ENCODE measurements at places on chromosomes 4 and X. TPM values are rescaled to one million over a fixed set of nuclear protein-coding genes. Genes with fewer than 3 reads are reported as not detected.

GC gene
- total RNA-seq, result not detected

HOPX gene
- total RNA-seq, result 27.5 TPM

PF4V1 gene
- not detected for total RNA-seq

HPGD gene
- 602 TPM for total RNA-seq

FGF13 gene
- 2.1 TPM for total RNA-seq

NCAPG gene
- total RNA-seq, result 3.2 TPM

HTR2C gene
- total RNA-seq, result not detected

TSPAN6 gene
- 114 TPM for total RNA-seq

PCDH7 gene
- 22.5 TPM for total RNA-seq

DNA sequence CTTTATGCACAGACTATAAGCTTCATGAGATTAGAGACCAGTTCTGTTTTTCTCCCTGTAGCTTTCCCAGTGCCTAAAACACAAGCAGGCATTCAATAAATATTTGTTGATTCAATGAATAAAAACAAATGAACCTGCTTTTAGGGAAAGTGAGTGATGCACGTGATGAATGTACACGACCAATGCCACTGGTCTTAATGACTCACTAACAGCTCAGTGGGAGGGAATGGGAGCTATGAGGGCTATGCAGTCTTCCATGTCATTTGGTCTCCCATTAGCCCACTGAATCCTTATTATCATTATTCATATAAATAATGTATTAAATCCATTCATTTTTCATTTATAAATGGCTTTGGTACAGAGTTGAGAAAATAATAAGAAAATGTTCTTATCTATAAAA lies 247.4 kb downstream of the FBXO8 start:
- no peak for DNase-seq

- DNase-seq, result no peak
Observed at GRCh38 chr4:14329228-14329627, 673.1 kb upstream of the CPEB2 start.

DNA sequence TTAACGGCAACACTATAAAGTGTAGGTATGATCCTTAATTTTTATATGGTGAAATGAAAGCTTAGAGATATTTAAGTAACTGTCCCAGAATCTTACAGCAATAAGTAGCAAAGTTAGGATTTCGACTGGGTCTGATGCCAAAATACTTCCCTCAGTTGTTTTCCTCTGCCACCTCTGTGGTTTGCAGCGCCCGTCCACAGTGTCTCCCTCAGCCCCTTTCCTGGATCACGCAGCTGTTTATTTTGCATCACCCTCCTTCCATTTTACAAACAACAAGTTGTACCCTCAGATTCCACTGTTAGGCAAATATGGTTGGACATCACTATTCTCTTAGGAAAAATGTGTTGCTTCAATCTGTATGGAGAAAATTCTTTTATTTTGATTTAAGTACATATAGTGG lies 56.1 kb downstream of the RAPGEF2 start:
- no peak for DNase-seq

- DNase-seq, result no peak
Observed at GRCh38 chrX:44274096-44274495, 69.4 kb downstream of the EFHC2 start.

DNA sequence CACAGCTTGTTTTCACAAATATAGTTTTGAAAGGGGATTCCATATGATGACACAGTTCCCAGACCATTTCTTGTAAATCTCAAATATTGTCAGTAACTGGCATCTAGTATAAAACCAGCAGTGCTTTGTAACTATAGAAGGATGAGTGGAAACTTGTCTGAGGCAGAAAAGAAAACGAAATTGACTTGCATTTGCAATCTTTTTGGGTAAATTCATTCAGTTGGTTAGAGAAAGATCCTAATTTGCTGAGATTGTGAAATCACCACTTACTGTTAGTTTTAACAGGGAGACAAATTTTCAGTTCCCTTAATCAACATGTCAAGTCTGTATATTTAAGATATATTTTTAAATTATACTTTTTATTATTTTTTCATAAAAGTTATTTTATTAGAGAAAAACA lies 71.5 kb upstream of the VEGFC start:
- no peak for DNase-seq

DNA sequence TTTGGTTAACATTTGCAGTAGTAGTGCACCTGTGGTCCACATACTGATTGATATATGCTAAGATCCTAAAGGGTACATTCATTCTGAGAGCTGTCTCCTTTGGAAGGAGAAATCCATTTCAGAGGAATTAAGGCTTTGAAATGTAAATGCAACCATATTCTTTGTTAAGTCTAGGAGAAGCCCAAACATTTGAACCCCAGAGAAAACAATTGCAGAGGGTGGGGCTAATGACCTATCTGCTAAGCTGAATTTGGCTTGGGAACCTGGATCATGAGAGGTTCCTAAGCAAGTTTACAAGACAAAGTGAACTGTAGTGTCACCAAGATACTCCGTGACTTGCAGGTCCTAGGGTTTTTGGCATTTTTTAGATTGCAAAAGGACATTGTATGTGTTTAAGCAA lies 41.2 kb downstream of the LAS1L start:
- DNase-seq, result no peak

- no peak for DNase-seq
Observed at GRCh38 chrX:44908827-44909226, 35.8 kb downstream of the KDM6A start.

GRCh38 chrX:9730752-9731151 lies 34.9 kb downstream of the GPR143 start:
- DNase-seq, result no peak

GRCh38 chr4:5054532-5054931 lies 3.3 kb downstream of the STK32B start:
- DNase-seq, result no peak

GRCh38 chrX:2676794-2677675 lies 14.1 kb upstream of the CD99 start:
- DNase-seq, result no peak

DNA sequence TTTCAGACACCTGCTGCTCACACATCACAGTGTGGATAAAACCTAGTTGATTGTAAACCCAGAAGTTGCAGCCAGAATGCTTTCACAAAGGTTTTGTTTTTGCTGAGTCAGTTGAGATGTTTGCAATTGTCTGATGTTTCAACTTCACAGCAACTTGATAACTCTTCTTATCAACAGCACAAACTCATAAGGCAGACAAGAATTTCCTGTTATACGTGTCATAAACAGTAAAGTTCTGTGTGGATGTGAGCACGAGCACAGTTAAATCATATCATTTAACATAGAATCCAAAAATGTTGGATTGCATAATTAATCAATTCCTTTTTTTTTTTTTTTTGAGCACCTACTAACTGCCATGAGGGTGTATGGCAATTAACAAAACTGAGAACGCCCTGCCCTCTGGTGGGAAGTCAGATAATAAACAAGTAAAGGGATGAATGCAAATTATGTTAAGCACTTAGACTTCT lies 512.2 kb downstream of the PDHA2 start:
- DNase-seq, result no peak

DNA sequence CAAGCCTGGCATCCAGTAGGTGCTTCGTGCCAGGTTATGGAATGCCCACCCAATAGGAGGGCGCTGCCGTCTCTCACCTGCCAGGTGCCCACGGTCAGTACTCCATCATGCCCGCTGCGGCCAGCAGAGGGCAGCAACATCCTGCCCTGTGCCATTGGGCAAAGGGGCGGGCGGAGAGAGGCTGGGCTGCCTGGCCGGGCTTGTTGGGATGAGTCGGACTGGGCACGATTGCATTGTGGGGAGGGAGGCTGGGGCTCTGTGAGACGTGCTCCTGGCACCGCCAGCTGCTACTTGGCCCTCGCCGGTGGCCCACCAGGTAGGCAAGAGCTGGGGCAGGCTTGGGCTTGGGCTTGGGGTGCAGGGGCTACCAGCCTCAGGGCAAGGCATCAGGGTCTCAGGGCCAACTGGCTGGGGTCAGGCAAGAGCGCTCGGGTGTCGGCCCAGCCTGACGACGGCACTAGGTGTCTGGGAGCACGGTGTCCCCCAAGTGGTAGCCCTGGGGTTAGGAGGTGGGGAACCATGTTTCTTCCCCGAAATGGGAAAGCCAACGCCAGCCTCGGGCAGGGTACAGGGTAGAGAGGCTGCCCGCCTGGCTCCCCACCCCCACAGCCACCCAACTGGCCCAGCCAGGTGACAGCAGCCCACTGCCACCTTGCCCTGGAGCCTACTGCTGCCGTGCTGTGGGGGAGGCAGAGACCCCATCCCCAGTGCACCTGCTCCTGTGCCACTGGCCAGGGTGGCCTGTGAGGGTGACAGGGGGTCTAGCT lies at the start of gene PLXNB3:
Gene PLXNB3 (plus strand): TSS at position 261 of the 767 bp plus-strand sequence. CDS start 1,287 bp downstream, outside the sequence.
- DNase-seq, result peak; percentile 84

DNA sequence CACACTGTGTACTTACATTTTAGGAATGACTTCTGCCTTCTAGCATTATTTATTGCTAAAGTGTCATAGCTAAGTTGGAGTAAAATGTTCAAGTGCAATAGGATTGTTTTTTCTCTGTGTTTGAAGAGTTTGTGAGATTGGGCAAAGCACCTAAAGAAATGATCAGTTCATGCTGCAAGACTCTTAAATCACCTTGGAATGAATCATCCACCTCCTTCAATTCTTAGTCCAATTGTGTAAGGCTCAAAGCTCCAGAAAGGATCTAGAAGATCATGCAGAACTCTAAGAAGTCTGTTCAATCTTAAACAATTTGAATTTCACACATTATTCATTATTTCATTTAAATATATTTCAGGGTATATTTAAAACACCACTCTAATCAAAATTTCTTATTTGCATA lies 137.1 kb downstream of the AMELX start:
- no peak for DNase-seq

GRCh38 chr4:129358571-129358970 lies 262.6 kb downstream of the C4orf33 start:
- DNase-seq, result no peak

DNA sequence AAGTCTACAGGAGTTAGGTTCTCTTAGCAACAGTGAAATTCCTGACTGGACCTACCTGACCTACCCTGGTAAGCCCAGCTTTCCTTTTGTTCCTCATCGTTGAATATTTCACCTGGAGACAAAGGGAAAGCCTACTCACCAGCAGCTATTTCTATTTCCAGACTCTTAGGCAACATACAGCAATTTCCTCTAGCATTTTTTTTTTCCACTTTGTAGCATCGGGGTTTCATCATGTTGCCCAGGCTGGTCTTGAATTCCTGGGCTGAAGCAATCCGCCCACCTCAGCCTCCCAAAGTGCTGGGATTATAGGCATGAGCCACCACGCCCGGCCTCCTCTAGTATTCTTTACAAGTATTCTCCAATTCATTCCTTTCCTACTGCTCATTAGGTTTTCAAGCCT lies 6.8 kb upstream of the S100G start:
- no peak for DNase-seq

- no peak for DNase-seq
Observed at GRCh38 chr4:184814686-184815045, 11.1 kb downstream of the ACSL1 start.

GRCh38 chr4:26288355-26288909 lies 32.4 kb upstream of the RBPJ start:
- no peak for DNase-seq

- DNase-seq, result no peak
Observed at GRCh38 chr4:3301450-3302172, 8.8 kb downstream of the RGS12 start.

DNA sequence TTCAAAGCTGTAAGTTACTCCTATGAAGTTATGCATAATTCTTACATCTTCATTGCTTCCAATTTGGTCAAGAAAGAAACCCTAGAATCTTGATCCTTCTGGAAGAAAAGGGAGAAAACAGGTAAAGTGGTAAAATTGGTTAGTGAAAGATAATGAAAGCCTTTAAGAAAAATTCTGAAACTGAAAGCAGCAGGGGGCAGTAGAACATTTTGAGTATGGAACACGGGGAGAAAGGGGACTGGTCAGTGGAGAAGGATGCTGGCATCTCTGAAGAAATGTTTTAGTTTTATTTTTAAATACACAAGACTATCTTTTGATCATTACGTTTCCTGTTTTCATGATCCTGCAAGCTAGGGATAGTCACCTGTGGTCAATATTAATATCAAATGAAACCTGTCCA lies 54.3 kb downstream of the SLIT2 start:
- no peak for DNase-seq

GRCh38 chr4:47498899-47499298 lies 13.8 kb downstream of the ATP10D start:
- no peak for DNase-seq

- DNase-seq, result no peak
Observed at GRCh38 chr4:146654687-146655520, 16.2 kb downstream of the POU4F2 start.

GRCh38 chr4:100391863-100392262 lies 126.0 kb downstream of the EMCN start:
- DNase-seq, result no peak

DNA sequence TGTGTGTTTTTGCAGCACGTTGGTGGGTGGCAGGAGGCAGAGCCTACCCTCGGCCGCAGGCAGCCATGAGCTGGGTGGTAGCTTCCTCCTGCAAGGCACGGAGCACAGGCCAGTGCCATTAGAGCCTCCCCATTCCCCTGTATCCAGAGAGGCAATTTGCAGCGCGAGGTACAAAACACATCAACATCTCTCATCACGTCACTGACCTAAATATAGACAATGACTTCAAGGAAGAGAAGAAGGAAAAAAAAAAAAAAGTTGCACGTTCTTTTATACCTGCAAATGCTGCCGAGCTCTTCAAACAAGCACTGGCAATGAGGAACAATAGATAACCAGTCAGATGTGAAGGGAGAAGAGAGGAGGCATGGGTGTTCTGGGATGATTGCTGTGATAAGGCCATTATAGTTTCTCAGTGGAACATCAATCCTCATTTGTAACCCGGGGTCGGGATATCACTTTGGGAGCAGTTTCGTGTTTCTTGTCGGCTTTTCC lies 159.9 kb downstream of the MGST2 start:
- no peak for DNase-seq

DNA sequence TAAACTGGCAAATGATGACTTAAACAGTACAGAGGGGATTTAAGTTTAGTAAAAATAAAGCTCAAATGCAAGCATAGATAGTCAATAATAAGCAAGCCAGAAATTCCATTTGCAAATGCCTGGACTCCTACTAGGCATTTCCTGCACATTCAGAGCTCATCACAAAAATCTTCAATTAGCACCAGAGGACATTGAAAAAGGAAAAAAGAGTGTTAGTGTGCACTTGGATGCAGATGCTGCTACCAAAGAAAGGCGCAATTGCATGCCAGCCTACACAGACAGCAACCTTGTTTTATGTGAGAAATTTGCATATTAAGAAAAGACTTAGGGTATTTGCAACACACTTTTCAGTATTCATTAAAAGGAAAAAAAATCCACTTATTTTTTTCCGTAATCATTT lies 282.1 kb downstream of the GRIA2 start:
- no peak for DNase-seq

DNA sequence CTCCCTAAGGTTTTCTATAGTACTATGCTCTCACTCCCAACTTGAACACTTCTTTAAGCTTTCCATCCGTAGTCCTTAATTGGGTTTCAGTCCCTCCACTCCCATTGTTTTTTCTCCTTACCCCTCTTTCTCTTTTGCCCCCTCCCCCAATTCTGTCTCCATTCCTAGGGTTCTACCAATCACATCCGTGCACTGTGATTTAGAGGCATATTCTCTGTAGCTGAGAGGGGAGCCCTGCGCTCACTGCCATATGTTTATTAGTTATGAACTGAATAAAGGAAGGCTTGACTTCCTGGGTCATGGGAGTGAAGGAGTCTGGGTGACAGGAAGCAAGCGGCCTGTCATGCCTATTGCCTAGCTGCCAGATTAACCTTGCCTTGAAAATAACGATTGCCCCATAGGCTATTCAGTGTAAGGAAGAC lies 471 bp downstream of the MCTS1 start:
- DNase-seq, result peak; percentile 19

- peak; percentile 13 for DNase-seq
Observed at GRCh38 chrX:47321386-47321785, 49.0 kb upstream of the ZNF157 start.

- no peak for DNase-seq
Observed at GRCh38 chrX:39642071-39642470, 455.7 kb downstream of the BCOR start.
